ENCODE measurements at places on chromosomes 5 and 9.

DNA sequence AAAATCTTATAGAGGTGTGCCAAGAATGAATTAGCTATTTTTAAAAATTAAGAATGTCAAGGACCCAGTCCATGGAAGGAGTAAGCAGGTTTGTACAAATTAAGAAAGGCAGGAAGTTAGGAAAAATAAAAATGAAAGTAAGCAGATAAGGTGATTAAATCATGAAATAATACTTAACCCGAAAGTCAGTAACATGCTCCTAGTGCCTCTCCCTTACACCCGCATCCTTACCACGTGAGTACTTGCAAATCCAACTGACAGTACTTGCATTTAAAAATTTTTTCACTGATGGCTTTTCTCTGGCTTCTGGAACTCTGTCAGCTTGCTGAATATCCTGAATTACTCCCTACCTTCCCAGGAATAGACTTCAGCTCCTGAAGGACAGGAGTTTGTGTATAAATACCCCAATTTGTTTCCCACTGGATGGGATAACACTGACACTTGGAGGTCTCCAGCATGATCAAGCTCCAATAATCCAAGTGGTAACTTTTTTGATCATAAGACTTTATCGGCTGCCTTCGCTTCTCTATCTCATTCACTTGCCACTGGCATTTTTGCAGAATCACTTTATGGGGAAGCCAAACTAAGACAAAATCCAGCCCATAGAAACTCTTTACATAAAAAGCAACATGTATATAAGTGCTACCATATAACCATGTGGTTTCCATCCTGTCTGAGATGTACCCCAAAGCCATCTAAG, 41.6 kb upstream of the RICTOR start:
- no peak for DNase-seq

GRCh38 chr5:5039918-5040317, 100.2 kb upstream of the ADAMTS16 start:
- no peak for DNase-seq

- DNase-seq, result no peak
These were observed 96.2 kb downstream of the C9orf50 start for GRCh38 chr9:129524582-129525270.

- DNase-seq, result no peak
These were observed 61.1 kb upstream of the CCL21 start for GRCh38 chr9:34771007-34771406.

DNA sequence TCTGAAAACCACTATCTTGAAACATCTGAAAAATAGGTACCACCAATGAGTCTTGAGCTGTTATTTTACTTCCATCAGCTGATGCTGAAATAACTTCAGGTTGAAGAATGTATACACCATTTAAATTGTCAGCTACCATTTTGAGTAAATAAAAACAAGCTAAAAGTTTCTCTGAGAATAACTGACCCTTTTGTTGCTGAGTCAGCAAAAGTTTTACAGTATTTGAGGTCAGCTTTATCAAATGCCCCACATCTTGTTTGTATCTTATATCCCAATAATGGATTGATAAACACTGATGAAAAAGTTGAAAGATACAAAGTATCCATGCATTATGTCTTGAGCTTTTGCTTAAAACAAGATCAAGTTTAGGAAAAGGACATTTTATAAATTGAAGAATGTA, 22.8 kb downstream of the CPLANE1 start:
- no peak for DNase-seq

DNA sequence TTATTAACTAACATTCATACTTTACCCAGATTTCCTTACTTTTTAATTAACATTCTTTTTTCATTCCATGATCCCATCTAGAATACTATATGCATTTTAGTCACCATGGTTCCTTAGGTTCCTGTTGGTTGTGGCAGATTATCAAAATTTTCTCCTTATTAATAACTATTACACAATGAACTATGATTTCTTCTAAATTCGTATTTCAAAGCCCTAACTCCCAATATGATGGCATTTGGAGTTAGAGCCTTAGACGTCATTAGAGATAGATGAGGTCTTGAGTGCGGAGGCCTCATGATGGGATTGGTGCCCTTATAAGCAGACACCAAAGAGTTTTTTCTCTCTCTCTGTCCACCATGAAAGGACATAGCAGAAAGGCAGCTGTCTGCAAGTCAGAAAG, 485.4 kb downstream of the TLR4 start:
- no peak for DNase-seq

DNA sequence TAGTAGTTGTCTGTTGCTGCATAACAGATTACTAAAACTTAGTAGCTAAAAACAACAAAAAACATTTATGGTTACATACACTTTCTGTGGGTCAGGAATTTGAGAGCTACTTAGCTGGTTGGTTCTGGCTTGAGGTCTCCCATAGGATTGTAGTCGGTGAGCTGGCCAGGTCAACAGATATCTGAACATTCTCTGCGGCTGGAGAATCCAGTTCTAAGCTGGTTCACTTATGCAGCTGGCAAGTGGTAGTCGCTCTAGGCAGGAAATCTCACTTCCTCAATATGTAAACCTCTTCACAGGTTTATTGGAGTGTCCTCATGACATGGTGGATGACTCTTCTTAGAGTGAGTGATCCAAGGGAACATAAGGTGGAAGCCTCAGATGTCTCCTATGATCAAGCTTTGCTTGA, 65.7 kb upstream of the TNFAIP8 start:
- no peak for DNase-seq

GRCh38 chr5:143657647-143658285, 154.2 kb upstream of the HMHB1 start:
- DNase-seq, result no peak

GRCh38 chr9:3534614-3535404, 9.0 kb upstream of the RFX3 start:
- DNase-seq, result no peak

- DNase-seq, result no peak
These were observed 12.4 kb downstream of the IL4 start for GRCh38 chr5:132686193-132686592.

DNA sequence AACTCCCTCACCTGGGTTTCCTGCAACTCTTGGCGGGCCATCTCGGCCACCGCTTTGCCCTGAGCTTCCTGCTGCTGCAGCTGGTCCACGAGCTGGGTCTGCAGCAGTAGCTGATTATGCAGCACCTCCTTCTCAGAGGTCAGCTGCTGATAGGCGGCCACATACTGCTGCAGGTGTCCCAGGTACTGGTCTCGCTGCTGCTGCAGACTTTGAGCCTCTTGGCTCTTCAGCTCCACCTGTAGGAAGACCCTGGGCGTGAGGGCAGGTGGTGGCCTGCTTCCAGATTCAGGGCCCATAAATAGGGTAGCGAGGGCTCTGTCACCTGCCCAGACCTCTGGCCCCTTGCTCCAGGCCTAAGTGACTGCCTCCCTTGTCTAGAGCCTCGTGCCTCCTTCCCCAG, 16.7 kb downstream of the GOLGA2 start:
- no peak for DNase-seq

DNA sequence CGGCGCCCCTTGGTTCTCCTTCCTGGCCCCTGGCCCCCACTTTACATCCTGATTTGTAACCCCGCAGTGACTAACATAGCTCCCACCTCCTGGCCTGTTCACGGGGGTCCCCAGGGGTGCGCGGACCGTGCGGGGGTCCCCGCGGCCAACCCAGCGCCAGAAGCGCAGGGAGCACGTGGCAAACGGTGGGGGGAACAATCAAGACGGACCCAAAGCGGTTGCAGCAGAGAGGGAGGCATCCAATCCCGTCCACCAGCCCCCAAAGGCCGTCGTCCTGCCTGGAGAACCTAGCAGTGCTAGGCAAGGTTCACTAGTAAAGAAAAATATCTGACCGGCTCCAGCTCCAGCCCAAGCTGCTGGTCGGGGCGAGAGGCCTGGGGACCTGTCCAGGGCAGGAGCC, 201.5 kb downstream of the AUH start:
- DNase-seq, result no peak

GRCh38 chr5:52804981-52805380, 17.3 kb downstream of the ITGA1 start:
- DNase-seq, result no peak

- DNase-seq, result no peak
These were observed 229.6 kb downstream of the TMEM167A start for GRCh38 chr5:82847562-82847961.

DNA sequence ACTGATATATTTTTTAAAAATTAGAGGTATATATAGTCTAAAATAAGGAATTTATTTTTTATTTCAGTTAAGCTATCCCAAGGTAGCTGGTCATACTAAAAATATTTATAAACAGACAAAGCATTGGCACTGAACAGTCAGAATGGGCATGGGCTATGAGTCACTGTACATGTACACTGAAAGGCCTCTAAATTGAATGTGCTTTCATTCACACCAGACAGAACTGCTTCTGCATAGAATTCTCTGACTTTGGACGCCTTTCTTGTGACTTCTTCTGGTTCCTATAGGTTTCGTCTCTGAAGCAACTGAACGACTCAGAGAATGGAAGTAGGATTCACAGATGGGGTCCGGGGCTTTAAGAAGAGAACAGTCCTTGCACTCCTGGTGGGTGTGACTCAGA, 394.8 kb upstream of the MEF2C start:
- DNase-seq, result no peak

DNA sequence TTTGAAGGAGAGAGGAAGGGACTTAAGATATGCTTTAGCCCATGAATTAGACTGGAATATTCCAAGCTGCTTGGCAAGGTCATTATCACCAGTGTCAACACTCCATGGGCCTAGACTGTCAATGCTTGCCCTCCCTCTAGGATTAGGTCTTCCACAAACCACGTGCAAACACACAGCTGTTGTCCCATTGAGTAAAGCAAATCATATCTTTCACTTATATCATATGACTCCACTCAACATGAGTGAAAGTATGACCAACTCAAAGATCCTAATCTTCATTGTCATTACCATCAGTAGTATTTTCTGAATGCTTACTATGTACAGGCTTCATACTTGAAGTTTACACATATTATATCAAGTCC, 57.0 kb upstream of the GRAMD2B start:
- DNase-seq, result no peak

DNA sequence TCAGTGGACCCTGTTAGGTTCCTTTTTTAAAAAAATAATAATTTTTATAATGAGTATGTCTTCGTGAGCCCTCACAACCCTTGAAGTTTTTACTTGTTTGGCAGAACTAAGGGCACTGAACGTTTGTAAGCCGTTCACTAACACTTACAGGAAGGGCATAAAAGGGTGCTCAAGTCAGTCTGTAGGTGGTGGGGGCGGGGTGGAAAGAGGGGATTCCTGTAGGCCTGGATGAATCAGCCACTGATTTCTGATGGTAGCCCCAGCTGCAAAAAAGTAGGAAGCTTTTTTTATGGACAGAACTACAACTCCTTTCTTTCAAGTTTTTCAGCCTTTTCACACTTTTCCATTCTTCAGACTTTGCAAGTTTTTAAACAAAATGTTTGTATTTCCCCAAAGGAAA, 35.8 kb downstream of the PIK3R1 start:
- DNase-seq, result no peak

GRCh38 chr9:68476847-68477246, 63.8 kb downstream of the TMEM252 start:
- DNase-seq, result no peak

DNA sequence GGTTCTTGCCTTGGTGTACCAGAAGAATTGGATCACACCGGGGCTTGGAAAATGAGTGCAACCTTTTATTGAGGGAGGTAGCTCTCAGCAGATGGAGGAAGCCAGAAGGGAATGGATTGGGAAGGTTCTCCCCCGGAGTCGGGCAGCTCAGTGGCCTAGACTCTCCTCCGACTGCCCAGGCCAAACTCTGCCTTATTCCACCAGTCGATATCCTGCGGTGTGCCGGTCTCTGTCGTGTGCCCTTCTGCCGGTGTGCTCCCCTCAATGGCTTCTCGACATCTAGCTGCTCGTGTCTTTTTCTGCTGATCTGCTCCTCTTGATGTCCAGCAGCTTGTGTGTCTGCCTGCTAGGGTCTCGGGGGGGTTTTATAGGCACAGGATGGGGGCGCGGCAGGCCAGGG, 87.4 kb upstream of the CCL21 start:
- DNase-seq, result no peak

- no peak for DNase-seq
These were observed 44.1 kb upstream of the IL17B start for GRCh38 chr5:149423049-149423793.

DNA sequence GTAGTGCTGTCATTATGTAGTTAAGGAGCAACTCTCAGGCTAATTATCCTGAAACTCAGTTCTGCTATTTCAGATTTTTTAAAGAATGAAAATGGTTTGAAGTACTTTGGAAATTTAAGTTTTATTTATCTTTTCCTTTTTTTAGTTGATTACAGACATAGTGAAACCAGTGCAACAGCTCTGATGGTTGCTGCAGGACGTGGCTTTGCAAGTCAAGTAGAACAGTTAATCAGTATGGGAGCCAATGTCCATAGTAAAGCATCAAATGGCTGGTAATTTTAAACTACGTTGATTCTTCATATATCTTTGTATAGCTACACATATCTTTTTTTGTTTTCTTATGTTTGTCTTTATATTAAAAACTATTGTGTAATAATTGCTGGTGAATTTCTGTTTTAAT, 34.9 kb downstream of the YTHDC2 start:
- DNase-seq, result no peak

GRCh38 chr9:80157561-80157983, 585.8 kb downstream of the TLE4 start:
- DNase-seq, result no peak

DNA sequence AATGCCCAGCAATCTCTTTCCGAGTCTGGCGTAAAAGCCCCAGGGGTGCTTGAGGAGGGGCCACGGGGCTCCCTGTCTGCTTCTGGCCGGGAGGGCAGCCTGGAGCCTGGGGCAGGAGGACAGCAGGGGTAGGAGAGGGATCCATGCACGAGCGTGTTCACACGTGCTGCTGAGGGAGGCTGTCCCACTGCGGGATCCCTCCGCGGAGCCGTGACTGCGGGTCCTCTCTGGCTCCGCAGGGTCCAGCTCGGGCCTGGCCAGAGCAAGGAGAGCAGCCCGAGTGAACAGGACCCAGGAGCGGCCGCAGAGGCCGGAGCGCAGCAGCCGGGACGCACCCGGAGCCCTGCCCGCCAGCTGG, 78.4 kb downstream of the ZNF354C start:
- DNase-seq, result no peak

- no peak for DNase-seq
These were observed 64.3 kb upstream of the NAA35 start for GRCh38 chr9:85876628-85877027.

- DNase-seq, result no peak
These were observed 46.3 kb downstream of the AOPEP start for GRCh38 chr9:94772639-94773303.

Data from HTR-8/SVneo (cell line).